ENCODE measurements at places on chromosomes 2 and 18.

DNA sequence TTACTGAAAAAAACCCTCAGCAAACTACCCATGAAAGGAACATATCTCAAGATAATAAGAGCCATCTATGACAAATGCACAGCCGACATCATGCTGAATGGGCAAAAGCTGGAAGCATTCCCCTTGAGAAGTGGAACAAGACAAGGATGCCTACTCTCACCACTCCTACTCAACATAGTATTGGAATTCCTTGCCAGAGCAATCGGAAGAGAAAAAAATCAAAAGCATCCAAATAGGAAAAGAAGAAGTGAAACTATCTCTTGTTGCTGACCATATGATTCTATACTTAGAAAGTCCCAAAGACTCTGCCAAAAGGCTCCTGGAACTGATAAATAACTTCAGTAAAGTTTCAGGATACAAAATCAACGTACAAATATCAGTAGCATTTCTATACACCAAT is 40.6 kb upstream of the MSTN start:
- no peak for DNase-seq

GRCh38 chr18:23998018-23998417 is 16.5 kb upstream of the TTC39C start:
- DNase-seq, result no peak

- DNase-seq, result peak; percentile 5
Observed at GRCh38 chr2:170929686-170930050, 615 bp downstream of the GORASP2 start.

DNA sequence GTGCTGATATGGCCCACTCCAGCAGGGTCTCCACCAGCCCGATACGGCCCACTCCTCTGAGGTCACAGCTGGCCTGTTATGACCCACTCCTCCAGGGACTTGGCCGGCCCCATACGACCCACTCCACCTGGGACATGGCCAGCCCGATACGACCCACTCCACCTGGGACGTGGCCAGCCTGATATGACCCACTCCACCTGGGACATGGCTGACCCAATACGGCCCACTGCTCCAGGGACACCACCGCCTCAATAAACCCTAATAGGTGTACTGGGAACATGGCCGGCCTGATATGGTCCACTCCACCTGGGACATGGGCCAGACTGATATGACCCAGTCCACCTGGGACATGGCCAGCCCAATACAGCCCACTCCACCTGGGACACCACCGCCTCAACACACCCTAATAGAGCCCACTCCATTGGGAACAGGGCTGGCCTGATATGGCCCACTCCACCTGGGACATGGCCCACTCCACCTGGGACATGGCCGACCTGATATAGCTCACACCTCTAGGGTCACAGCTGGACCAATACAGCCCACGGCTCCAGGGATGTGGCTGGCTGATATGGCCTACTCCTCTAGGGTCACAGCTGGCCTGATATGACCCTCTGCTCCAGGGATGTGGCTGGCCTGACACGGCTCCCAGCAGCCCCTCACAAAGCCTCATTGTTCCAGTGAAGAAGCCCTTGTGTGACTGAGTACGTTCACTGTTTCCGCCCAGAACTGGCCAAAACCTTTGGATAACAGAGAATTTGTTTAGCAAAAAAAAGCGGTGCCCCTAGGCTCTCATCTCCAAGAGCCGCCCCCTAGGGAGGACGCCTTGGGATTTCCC is 245.6 kb downstream of the HDAC4 start:
- DNase-seq, result no peak

- DNase-seq, result no peak
Observed at GRCh38 chr2:58870704-58871103, 629.6 kb upstream of the FANCL start.

- peak; percentile 41 for DNase-seq
Observed at GRCh38 chr2:86441882-86442641, 891 bp downstream of the KDM3A start.

GRCh38 chr2:163592954-163593622 is 142.7 kb downstream of the FIGN start:
- no peak for DNase-seq

DNA sequence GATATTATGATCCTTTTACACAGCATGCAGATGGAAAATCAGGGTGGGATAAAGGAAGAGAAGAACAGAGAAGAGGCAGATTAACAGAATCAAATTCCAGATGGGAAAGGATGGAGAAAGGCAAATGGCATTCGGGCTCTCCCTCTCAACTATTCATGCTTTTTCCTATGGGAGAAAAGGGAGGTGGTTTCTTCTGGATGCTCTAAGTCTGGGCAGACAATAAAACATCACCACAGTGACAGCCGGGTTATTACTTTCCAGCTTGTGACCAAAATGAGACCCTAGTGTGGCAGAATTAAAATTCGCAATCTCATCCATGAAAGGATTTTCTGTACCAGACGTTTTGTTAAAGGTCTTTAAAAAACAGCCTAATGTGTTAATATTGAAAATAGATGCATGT is 440.7 kb downstream of the RND3 start:
- DNase-seq, result no peak

DNA sequence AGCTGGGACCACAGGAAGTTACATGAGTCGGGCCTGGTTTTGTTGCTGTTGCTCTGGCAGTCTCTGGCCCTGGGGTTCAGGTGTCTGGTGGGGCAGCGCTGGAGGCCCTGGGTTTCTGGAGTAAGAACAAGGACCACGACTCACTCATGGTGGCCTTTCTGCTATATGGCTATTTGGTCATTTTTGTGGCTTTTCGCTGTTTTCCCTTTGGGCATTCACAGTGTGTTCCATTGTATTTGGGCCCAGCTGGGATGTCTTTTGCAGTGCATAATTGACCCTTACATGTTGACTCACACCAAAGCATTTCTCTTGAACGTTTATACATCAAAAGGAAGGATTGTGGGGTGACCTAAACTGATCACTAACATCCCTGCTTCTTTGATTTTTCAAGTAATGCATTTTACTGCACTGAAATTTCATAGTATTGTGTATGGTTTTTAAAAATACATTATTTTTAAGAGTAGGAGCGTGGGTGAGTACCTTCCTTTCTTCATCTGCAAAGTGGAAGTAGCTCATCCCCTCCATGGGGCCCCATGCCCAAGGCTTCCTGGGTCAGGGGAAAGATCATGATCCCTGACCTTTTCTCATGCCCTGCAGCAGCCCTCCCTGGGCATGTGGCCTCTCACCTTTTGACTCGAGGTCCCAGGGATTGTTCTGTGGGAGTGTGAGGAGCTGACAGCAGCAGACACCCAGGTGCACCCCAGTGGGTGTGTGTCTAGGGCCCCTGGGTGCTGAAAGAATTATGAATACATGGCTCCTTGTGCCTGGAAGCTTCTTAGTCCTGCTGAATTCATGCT is 225.5 kb downstream of the AGAP1 start:
- no peak for DNase-seq

- DNase-seq, result no peak
Observed at GRCh38 chr2:16122556-16122955, 182.2 kb downstream of the MYCN start.

- no peak for DNase-seq
Observed at GRCh38 chr18:78878335-78878734, 101.3 kb upstream of the SALL3 start.

- DNase-seq, result no peak
Observed at GRCh38 chr2:8551622-8552074, 130.2 kb upstream of the ID2 start.

DNA sequence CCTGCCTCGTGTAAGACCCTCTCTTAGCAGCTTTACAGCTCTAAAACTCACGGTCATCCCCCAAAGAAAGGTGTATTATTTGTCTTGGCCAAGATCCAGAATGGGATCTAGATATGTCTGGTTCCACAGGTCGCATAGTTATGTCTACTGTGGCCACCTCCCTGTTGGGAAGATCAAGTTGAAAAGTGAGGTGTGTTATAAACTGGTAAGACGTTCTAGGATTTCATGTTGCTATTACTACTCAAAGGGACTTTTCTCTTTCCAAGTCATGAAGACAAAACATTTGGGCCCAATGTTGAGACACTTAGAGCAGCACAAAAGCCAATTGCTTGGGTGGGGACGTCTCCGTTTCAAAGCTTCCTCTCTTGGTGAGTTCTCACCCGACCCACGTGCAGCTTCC is 766.0 kb downstream of the RNF144A start:
- no peak for DNase-seq

DNA sequence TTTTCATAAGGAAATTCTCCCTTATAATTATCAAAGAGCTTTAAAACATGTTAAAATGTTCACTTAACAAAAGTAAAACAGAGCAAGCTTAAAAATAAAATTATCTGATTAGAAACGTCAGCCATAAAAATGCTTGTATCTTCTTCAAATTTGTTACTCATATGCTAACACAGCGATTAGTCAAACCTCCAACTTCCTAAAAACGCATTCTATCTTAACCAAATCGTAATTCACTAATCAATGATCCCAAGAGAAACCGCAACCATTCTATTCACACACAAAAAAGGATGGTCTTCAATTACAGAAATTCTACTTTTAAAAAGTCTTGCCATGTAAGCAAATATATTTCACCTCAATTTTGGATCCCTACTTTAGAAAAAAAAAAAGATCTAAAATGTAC is 1.9 kb downstream of the STK17B start:
- no peak for DNase-seq

GRCh38 chr2:181984814-181985631 is 630 bp upstream of the PPP1R1C start:
- DNase-seq, result no peak

DNA sequence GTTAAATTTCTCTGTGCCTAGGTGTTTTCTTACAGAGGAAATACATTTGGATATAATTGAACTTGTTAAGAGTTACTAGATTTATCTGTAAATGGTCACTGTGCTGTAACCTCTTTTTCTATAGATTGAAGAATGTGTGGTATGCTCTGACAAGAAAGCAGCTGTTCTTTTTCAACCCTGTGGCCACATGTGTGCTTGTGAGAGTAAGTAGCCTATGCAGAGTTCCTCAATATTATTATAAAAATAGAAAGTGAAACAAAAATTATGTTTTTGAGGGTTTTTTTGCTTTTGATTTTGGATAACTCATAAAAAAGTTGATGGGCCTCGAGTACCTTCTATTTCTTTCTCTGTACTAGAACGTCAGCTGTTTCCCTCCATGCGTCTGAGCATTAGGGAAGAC is 112.4 kb downstream of the MIB1 start:
- DNase-seq, result no peak

DNA sequence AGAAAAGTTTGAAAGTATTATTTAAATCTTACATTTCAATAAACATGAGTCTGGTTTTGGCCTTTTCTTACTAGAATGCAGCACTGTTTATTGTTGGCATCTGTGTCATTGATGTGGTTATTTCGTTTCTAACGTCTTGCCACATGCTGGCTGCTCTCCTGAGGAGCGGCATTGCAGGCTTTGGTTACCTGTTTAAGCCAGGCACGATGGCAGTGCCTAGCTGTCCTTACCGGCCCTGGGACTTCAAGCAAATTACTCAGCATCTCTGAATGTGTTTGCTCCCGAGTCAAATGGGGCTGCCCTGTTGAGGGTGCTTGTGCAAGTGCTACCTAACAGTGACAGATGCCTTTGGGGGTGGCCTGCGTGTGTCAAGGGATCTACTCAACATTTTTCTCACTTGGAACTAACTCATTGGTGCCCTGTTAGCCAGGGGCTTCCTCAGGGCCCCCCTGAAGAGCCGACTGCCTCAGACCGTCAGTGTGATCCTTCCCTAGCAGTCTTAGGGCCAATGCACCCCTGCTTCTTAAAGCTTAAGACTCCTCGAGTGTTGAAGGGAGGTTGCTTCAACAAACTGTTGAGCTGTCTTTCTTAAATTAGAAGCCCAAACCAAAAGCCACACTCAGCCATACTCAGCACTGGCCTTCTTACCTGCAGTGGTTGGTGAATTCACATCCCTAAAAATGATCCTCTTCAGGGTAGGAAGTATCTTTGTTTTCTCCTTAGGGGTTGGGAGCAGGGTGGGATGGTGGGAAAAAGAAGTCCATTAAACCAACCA is 151.5 kb downstream of the NCK2 start:
- no peak for DNase-seq

- DNase-seq, result peak; percentile 64
Observed at GRCh38 chr18:61946449-61946848, 53.6 kb upstream of the RNF152 start.

DNA sequence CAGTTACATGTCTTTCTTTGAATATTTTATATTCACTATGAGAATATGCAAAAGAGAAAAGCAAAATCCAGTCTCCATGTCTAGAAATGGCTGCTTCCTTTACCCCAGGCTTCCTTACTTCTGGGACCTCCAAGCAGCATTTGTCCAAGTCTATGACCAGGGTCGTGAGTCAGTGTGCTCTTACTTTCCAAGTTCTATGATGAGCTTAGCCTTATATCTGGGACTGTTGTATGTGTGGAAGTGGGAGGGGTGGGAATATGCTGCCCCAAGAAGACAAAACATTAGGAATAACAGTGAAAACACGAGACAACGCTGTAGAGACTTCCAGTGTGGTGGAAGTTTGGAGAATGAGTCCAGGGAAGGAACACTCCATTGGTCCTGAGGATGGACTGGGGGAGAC is 21.2 kb upstream of the CHRNA1 start:
- no peak for DNase-seq

DNA sequence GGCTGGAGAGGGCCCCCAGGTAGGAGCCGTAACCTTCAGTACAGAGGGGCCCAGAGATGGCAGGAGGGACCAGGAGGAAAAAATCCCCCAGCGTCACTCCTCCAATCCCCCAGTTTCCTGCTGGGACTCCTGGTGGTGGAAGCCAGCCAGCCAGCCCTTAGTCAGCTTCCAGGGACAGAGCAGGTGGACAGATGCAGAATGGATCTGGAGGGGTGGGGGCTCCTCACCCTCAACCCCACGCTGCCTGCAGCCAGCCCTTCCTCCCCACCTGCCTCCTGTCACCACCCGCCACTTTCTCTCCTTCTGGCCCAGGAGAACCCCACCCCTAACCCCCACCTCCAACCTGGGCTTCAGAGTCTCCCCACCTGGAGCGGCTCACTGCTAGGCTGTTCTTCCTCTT is 21.1 kb downstream of the EMX1 start:
- no peak for DNase-seq

Measured in HFFc6 (cell line).